SK-MEL-5 (cell line): ENCODE measurements at places on chromosomes 2 and 18. TPM values are rescaled to one million over a fixed set of nuclear protein-coding genes. Genes with fewer than 3 reads are reported as not detected.

- DNase-seq = peak; percentile 11
Measured at GRCh38 chr18:34990597-34990996, 50.6 kb upstream of the MAPRE2 start.

DNA sequence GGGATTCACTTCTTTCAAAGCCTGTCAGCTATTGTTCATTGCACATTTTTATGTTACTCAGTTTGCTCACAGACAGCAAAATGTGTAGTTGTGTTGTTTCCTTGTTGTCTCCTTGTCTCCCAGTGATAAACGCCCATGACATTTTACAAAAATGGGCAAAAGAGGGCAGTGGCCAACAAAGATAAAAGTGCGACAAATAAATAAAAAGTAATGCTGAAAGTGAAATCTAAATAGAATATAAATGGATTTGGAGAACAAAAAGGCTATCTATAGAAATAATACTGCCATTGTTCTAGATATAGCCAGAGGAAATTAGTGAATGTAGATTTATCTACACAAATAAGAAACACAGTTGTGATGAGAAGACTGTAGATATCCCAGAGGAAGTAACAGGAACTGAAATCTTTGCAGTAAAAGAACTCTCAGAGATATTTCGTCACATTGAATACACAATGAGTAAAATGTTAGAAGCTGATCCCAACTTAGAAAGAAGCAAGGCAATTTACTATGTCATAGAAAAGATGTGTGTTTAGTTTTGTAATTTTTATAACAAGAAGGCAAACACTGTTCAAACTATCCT lies 1186.2 kb upstream of the FAM98A start:
- peak; percentile 78 for DNase-seq

- DNase-seq = no peak
Measured at GRCh38 chr2:190413421-190413820, 5.3 kb downstream of the MFSD6 start.

DNA sequence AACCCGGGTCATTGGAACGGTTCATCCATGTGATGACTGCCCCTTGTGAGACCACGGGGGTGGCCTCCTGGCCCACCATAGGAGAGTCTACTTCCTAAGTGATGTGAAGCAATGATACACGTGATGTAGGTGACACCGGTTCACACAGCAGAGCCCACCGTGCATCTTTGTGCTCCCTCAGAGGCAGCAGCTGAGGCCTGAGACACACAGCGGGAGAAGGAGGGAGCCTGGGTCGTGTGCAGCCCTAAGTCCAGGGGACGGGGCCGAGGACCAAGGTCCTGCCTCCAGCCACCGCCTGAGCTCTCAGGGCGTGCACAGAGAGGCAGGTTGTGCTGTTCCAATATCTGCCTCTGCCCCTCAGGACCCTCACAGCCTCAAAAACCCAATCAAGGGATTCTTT lies 377.2 kb upstream of the SALL3 start:
- no peak for DNase-seq

GRCh38 chr18:38612904-38613303 lies 1047.3 kb upstream of the CELF4 start:
- no peak for DNase-seq

DNA sequence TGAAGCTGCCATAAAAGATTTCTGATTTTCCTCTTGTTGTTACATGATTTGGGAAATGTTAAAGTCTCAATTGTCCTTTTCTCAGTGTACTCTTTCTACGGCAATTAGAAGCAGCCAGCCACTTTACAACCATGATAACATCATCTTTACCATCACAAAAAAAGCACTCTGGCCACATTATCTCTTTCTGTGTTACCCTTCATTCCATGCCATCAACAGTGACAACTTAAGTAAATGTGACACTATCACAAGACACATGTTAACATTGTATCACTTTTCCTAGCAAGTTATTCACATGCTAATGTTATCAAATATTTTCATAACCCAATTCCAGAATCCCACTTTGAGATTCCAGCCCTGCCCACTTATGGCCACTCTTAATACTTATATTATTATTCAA lies 131.2 kb downstream of the TMX3 start:
- no peak for DNase-seq

DNA sequence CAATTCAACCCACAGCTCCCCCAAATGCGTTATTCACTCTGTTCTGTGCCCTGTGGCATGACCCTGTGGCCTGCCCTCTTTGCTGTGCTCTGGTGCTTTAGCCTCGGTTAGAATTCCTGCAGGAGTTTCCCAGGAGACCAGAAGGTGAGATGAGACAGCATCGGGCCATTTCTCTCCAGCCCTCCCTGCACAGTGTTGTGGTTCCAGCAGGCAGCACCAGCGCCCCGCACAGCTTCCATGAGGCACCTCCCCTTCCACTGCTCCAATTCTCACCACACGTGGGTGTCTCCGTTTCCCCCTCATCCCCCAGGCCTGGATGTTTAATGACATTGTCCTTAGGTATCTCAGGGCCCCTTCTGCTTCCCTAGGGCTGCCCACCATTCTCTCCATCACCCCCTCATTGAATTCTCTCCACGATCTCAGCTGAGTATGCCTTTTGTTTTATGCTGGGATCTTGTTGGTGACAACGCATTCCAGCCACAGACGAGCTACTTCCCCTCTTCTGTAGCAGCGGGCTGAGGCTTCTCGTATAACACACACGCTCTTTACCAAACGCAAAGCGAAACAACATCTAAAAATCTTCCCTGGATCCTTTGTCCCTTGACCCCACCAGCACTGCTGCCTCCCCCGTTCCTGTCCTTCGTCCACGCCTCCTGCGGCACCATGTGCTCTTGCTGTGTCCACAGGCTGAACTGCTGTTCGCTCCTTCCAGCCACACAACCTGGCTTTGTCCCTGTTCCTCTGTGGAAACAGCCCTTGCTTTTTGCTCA lies 35.1 kb downstream of the ACKR3 start:
- DNase-seq = no peak

- no peak for DNase-seq
Measured at GRCh38 chr18:35432565-35433001, 55.4 kb upstream of the ZNF396 start.

DNA sequence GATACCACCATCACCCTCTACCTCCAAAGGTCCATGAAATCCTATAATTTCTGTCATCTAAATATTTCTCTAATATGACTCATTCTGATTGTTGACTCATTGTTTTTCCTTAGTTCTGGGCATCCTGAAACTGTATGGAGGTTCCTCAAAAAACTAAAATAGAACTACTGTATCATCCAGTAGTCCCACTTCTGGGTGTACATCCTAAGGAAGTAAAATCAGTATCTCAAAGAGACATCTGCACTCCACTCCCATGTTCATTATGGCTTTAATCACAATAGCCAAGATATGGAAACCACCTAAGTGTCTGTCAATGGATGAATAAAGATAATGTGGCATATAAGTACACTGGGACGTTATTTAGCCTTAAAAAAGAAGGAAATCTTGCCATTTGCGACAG lies 125.8 kb upstream of the MYO3B start:
- no peak for DNase-seq

DNA sequence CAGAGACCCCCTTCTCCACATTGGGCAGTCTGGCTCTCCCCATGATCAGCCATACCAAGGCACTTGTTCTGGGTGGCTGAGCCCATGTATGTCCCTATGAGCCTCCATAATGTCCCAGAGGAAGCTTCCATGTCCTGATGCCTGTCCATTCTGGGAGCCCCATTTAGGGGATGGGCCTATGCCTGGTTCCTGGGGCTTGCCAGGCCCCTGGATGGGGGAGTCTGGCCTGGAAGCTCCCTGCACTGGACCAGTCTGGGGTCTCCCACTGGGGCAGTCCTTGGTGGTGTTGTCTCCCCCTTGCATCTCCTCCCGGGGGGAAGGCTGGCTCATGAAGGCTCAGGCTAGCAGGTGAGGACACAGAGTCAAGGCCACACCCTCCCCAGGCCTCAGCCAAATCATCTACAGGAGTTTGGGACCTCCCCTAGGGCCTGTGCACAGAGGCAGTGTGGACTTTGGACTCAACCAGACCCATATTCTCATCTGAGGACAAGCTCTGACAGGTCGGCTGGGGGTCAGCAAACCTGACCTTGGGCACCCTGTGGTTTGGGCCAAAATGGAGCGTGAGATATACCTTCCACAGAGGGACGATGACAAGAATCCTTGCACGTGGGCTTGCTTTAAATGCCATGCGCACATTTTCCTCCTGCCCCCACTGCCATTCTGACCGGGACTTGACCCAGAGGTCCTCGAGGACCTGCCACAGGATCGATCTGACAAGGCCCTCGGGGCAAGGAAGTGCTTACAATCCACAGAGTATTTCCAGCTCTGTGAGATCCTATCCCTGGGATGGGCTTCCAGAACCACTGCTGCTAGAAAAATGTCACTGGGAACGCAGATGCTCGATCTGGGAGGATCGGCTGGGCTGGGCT lies 38.8 kb downstream of the INHBB start:
- DNase-seq = no peak

DNA sequence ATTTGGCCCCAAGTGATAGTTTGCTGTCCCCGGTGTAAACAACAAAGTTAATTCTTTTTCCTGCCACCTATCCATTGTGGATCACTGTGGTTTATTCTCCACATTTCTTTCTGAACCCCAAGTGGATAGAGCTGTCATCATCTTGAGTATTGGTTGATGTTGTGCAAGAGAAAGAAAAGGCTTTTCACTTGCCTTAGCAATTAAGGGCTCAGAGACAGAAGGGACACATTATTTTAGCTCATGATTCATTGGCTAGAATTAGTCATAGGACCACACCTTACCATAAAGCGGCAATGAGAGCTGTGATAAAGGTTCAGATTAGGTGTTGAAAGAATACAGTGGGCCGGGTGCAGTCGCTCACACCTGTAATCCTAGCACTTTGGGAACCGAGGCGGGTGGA lies 442.1 kb upstream of the DCC start:
- DNase-seq = no peak

GRCh38 chr2:30611583-30611982 lies 164.5 kb downstream of the LCLAT1 start:
- DNase-seq = no peak

GRCh38 chr2:101971836-101972235 lies 19.9 kb upstream of the IL1R2 start:
- no peak for DNase-seq

- no peak for DNase-seq
Measured at GRCh38 chr2:109402980-109403840, 210.6 kb downstream of the SEPTIN10 start.

CFC1 gene
- not detected in 2 replicates for total RNA-seq

CCL20 gene
- 0.96 and 2.7 TPM in 2 replicates for total RNA-seq

HOXD10 gene
- total RNA-seq = 1.3 TPM in 1 of 2 replicates, not detected in the other

MAP4K3 gene
- 68.4 and 73.1 TPM in 2 replicates for total RNA-seq

GPR55 gene
- 0.13 TPM in 2 replicates for total RNA-seq
